ENCODE measurements at places on chromosomes 1 and 21.

- no peak for DNase-seq
Observed at GRCh38 chr1:162353702-162354101, 23.0 kb downstream of the SPATA46 start.

DNA sequence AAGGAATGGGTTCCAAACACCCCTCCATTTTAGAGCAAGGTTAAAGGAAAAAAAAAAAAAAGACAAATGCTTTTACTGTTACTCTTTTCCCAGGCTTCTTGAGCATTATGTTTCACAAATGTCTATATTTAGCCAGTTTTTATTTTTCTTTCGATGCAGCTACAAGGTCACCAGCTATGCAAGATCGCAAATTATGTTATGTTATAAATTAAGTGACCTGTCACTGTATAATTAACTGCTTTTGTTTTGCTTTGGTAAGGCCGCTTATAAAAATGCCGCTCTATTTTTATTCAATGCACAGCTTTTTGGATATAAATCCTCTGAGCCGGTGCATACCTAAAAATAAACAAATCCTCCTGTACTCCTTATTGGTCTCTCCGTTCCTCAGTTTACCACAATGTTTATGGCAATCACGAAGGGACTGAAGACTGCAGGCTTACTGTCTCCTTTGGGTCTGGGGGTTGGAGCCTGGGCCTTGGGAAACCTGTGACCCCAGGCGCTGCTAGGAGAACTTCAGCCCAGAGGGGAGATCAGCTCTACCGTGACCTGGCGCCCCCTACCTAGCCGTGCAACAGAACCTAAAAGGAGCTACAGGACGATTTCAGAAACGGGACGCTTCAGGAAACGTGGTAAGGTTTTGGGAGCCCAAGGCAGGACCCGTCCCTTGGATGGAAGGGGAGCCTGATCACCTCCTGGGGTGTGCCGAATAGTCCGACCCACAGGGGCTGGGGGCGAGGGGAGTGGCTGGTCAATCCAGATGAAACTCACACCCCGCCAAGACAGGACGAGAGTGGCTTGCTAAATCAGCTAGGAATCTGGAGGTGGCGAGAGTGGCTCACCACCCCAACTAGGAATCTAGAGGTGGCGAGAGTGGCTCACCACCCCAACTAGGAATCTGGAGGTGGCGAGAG, 101.2 kb upstream of the CD55 start:
- no peak for DNase-seq

- DNase-seq = no peak
Observed at GRCh38 chr1:243501002-243501401, 245.2 kb downstream of the SDCCAG8 start.

DNA sequence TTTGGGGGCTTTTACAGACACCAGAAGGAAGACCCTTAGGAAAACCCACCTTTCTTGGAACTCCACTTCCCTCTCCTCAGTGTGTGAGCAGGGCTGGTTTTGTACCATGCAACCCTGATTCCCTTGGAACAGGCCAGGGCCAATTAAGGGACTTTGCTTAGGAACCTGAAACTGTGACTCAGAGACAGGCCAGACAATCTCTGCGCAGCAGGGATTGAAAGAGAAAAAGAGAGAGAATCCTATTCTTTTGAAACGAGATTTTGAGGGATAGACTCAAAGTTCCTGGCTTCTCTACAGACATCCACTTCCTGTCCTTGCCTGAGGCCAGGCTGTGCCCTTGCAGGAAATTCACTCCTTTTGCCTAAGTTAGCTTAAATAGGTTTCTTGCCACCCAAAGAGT, 23.1 kb upstream of the C1orf198 start:
- DNase-seq = no peak

GRCh38 chr1:156285437-156285836, 1.3 kb downstream of the TMEM79 start:
- DNase-seq = no peak

DNA sequence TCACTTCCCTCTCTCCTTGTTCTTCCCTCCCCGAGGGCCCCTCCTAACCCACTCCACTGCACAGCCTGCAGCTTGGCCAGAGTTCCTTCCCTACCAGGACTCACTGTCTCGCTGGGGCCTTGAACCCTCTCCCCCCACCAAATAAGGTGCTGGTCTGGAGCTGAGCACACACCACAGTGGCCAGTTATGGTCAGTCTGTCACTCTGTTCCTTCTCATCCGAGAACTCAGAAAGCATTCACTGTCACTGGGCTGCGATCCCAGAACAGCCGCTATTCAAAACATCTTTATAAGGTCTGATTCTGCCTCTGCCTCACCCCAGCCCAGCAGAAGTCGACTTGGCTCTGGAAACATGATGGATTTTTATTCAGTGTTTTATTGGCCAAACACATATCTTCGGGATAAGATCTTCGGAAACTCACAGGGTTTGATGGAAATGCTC, 19.8 kb upstream of the LBR start:
- DNase-seq = no peak

DNA sequence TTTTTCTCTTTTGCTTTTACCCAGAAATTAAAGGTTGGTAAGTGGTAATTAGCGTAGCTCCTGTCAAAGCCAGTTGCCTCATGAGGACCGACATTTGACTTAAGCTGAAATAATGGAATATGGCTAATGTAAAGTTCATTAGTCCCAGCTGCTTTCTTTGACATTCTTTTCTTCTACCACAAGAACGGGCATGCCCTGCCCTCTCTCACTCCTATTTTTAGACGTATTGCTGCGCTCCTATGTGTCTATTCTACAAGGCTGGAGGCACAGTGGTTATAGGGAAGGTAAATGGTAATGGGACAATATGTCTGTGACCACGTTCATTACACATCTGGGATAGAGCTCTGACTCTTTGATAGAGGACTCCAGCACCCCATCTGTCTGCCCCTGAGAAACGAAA, 6.8 kb downstream of the CORT start:
- no peak for DNase-seq

DNA sequence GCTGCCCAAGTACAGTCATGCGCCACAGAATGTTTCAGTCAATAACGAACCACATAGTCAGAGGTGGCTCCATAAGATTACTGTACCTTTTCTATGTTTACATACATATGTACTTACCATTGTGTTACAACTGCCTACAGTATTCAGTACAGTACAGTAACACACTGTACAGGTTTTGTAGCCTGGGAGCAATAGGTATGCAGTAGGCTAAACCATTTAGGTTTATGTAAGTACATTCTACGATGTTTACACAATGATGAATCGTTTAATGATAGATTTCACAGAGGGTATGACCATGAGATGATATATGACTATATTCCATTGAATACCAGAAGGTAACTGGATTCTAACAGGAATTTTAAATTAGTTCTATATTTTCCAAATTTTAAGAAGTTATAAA, 10.5 kb downstream of the YY1AP1 start:
- no peak for DNase-seq

GRCh38 chr1:165960136-165960535, 132.7 kb downstream of the UCK2 start:
- DNase-seq = no peak

DNA sequence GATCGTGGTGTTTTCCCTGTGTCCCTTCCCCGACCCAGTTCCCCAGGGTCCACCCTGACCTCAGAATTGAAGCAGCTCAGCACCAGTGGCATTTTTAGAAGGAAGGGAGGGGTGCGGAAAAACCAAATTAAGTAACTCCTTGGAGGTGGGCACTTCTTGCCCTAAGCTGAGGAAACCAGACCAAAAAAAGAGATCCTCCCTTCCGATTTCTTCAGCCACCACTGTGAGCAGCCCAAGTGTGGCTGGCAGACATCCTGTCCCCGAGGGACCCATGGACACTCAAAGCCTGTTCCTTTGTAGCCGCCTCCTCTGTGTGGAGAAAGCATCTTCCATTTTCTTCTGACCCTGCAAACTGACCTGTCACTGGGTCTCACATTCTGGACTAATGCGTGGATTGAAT, 31.3 kb downstream of the KIRREL1 start:
- no peak for DNase-seq

DNA sequence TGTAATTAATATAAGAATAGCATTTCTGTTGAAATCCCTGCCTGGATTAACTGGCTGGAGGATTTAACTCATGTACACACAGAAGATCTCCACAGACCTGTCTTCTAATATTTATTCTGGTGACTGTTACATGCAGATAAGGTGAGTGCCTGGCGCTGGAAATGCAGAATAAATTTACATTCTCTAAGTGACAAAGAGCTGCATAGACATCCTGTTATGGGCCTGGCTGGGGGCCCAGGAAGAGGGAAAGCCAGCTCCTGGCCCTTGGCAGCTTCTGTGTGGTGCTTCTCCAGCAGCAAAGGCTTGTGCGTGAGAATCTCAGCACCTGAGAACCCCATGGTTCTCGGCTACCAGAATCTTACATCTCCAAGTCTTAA, 446.6 kb downstream of the PTPRU start:
- no peak for DNase-seq

GRCh38 chr21:45454926-45455673, 50.1 kb downstream of the COL18A1 start:
- DNase-seq = no peak

DNA sequence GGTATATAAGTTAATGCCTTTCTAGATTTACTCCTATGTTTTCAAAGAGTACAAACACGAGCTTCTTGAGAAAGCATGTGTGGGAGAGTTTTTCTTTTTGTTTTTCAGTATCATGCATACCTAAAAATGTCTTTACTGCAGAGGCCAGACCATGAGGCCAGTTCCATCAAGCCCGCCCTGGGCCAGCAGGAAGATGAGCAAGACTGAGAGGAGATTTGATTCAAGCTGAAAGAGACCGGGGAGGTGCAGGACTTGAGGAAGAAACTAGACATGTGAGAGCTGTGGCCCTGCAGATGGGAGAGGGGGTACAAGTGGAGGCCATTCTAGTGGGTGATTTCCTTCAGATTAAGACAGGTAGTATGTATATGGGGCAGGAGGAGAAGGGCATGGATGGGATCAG, 33.4 kb upstream of the NTPCR start:
- no peak for DNase-seq

GRCh38 chr21:33444499-33444898, 35.3 kb downstream of the TMEM50B start:
- no peak for DNase-seq

- peak; percentile 86 for DNase-seq
Observed at GRCh38 chr1:214557952-214558735, 6.7 kb upstream of the PTPN14 start.

- no peak for DNase-seq
Observed at GRCh38 chr1:9595156-9595967, 6.7 kb downstream of the TMEM201 start.

DNA sequence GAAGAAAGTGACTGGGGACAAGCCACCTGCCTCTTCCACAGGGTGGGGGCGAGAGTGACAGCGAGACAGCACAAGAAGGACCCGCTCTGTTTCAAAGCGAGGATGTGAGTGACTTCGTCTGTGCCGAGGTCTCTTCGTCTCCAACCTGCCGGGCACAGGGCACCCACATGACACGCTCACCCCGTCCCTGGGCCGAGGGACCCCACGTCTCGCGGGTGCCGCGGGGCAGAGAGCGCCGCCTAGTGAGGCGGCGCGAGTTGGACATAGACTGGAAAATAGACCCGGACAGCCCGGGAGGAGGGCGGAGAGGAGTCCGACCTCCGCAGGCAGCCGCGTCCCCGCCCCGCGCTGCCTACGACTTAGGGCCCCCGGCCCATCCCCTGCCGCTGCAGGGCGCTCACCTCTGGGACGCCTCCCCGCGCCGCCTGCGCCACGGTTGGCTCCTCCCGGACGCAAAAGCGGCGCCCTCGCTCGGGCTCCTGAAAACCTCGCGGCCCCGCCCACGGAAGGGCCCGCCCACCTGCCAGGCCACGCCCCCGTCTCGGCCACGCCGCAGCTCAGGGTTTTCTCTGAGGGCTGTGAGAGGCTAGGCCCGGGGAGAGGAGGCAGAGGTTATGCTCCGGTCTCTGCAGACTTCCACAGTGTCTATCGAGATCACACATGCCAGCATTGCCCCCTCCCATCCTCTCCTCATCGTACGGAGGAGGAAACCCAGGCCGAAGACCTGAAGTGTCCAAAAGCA, at the start of gene TLR5:
Gene TLR5, minus strand, starts transcription at position 454 of the 742 bp plus-strand sequence. CDS start 30,217 bp downstream, outside the sequence.
- DNase-seq = peak; percentile 75

DNA sequence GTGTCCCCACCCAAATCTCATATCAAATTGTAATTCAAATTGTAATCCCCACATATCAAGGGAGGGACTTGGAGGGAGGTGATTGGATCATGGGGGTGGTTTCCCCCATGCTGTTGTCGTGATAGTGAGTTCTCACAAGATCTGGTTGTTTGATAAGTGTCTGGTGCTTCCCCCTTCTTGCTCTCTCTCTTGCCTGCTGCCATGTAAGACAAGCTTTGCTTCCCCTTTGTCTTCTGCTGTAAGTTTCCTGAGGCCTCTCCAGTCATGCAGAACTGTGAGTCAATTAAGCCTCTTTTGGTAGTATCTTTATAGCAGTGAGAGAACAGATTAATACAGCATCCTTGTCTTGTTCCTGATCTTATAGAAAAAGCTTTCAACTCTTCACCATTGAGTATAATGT, 6.5 kb upstream of the LRRC39 start:
- DNase-seq = no peak

GRCh38 chr1:93822730-93823425, 56.1 kb downstream of the DNTTIP2 start:
- DNase-seq = no peak

DNA sequence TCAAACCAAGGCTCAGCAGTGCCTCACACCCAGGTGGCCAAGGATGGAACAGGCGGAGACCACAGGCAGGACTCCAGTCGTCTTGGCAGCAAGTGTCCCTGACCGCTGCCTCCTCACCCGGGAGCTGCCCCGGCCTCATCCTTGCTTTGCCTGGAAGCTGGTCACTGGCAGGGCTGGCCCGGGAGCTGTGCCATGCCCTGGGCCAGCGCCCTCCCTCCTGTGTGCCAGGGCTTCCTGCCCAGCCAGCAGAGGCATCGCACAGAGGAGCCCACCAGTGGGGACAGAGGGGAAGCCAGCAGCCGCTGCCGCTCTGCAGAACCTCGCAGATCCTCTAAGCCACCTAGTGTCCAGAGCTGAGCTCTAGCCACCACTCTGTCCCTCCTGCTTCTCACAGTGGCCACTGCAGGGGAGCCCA, 7.8 kb downstream of the CASZ1 start:
- no peak for DNase-seq

- no peak for DNase-seq
Observed at GRCh38 chr1:53592985-53593757, 134.0 kb downstream of the DMRTB1 start.

DNA sequence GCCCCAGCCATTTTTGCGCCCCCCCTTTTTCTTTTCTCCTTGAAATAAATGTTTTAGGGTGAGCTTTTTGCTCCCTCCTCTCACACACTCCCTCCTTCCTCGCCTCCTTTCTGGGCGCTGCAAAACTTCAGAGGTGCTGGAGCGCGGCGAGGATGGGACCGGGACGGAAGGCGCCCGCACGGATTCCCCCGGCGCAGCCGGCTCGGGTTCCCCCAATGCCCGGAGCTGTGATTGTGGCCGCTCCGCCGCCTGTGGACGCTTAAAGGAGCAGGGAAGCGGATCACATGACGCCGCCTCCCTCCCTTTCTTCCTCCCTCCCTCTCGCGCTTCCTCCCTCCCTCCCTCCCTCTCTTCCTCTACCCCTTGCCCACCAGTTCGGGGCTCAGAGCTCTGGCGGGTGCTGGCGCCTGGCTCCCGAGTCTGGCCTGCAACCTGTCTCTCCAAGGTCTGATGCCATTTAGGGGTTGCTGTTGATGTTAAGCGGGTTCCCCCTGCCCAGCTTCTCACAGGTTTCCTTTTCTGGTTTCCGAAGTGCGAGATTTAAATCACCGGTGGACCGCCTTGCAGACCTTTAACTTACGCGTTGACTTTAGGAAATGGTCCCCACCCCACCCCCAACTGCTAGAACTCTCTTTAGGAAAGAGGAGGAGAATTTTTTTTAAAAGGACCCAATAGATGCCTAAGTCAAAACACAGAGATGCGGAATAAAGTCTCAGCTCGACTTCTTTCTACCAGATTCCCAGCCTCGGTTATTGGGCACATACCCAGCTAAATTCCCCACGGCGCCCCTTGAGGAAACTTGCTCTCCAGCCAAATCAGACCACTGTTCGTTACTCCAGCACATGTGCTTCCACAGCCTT, at the start of gene WLS:
Gene WLS, minus strand, starts transcription at position 235 of the 860 bp plus-strand sequence. Its CDS starts 224 bp downstream, at position 11.
- peak; percentile 59 for DNase-seq

All from HTR-8/SVneo (cell line).